ENCODE measurements at places on chromosomes 11 and 22.

GRCh38 chr11:34907934-34908593, 8.1 kb downstream of the APIP start:
- no peak for DNase-seq

DNA sequence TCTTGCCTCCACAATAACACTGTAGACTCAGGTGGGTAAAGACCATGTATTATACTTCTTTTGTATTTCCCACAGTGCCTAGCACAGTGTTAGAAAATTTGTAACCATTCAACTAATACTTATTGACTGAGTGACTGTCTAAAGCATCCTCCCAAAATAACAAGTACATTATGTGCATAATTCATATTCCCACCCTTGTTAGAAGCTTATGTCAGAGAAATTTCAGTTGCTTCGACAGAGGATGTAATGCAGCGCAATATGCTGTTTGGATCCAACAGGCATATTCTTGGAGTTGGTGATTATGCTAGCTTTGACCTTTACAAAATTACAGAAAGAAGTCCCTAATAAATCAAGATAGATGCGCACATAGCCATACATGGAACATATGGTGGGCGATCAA, 53.0 kb downstream of the AMBRA1 start:
- no peak for DNase-seq

DNA sequence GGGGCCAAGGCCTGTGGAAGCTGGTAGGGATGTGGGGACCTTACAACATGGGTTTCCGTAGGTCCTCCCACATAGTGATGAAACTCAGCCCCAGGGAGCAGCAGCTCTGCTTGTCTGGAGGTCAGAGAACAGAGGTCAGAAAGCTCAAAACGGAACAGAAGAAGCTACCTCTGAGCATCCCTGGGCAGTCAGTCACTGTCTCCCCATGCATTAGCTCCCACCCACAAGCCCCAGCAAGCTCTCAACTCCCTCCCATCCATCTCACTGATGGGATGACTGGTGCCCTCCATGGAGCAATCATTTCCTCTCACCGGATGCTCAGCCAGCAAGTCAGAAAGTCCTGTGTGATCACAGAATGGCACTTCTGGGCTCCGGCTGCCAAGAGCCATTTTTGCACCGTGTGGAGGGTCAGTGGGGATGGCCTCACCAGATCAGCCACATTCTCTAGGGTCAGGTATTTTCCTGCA, 1.9 kb downstream of the TPP1 start:
- peak; percentile 34 for DNase-seq

DNA sequence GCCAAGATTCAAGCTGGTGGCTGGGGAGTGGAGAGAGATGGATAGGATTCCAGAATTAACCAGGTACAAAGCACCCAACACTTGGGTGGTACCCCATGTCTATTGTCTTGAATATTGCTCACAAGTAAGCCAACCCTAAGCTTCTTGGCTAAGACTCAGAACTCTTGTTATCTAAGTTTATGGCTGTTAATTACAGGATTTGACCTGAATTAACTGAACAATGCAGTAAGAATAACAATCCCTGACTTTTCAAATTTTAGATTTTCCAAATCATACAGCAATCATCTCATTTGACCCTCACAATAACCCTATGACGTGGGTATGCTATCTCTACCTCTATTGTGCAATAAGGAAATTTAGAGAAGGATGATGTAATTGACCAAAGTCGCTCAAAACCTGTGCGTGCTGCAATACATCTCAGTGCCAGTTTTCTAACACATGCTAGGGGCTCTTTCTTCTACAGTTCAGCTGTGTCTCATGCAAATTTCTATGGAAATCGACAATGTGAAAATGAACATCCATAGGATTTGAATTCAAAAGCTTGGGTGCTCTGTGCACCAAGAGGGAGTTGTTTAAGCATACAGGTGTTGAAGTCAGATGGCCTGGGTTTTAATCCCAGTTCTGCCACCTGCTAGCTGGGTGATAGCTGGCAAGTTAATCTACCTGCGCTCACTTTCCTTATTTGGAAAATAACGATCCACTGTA, 40.1 kb upstream of the APLNR start:
- DNase-seq, result peak; percentile 83

GRCh38 chr22:42676059-42676607, 26.9 kb upstream of the CYB5R3 start:
- DNase-seq, result peak; percentile 78

- no peak for DNase-seq
Observed at GRCh38 chr11:111302298-111302697, 4.0 kb downstream of the POU2AF3 start.

DNA sequence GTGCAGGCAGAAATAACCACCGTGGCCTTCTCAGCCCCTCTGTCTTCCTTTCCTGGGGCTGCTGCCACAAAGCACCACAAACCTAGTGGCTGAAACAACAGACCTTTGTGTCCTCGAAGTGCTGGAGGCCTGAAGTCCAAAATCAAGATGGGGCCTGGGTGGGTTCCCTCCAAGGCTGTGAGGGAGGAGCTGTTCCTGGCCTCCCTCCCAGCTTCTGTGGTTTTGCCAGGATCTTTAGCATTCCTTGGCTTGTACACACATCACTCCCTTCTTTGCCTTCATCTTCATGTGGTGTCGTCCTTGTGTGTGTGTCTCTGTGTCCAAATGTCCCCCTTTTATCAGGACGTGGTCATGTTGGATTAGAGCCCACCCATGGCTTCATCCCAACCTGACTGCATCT, 29.0 kb upstream of the PARVG start:
- DNase-seq, result peak; percentile 86

- DNase-seq, result no peak
Observed at GRCh38 chr11:126034039-126034932, 28.4 kb downstream of the CDON start.

GRCh38 chr11:44976576-44976975, 25.9 kb upstream of the TP53I11 start:
- no peak for DNase-seq

DNA sequence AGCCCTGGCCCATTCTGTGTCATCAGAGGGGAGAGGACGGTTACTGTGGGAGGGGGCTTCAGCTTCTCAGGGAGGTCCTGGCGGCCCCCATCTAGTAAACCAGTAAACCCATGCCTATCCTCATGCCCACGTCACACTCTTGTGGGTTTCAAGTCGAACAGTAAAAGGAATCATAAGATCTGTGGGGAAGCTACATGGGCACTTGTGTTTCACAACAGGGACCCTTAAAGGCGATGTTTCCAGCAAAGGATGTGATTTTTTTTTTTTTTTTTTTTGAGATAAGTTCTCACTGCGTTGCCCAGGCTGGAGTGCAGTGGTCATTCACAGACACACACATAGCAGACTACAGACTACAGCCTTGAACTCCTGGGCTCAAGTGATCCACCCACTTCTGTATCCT, 9.2 kb upstream of the PARVG start:
- DNase-seq, result no peak

Data from fibroblast of pulmonary artery (primary cell).